PC-9 (cell line): ENCODE measurements at places on chromosomes 2 and 18. TPM values are rescaled to one million over a fixed set of nuclear protein-coding genes. Genes with fewer than 3 reads are reported as not detected.

The CNDP2 gene
- total RNA-seq, result 161 and 183 TPM in 2 replicates

The SCN7A gene
- total RNA-seq, result not detected in 2 replicates

The SCYGR4 gene
- total RNA-seq, result not detected in 2 replicates

The NAPG gene
- total RNA-seq, result 28.1 and 31.0 TPM in 2 replicates

The STARD7 gene
- total RNA-seq, result 171 and 189 TPM in 2 replicates

The FAM237A gene
- total RNA-seq, result not detected in 2 replicates

The VWA3B gene
- total RNA-seq, result not detected in 2 replicates

The FOXD4L1 gene
- total RNA-seq, result 0.28 and 0.43 TPM in 2 replicates

The LONRF2 gene
- not detected in 2 replicates for total RNA-seq

The PXDN gene
- total RNA-seq, result 91.1 and 92.2 TPM in 2 replicates

The DRC1 gene
- total RNA-seq, result 4.7 and 6.4 TPM in 2 replicates

The GTF2A1L gene
- not detected in 2 replicates for total RNA-seq

The C18orf54 gene
- 6.7 and 7.6 TPM in 2 replicates for total RNA-seq

The FAM124B gene
- total RNA-seq, result 0.17 and 0.60 TPM in 2 replicates

The CNTNAP5 gene
- not detected in 2 replicates for total RNA-seq

The SOWAHC gene
- 12.8 and 14.3 TPM in 2 replicates for total RNA-seq

The ASIC4 gene
- 0.22 and 0.30 TPM in 2 replicates for total RNA-seq

The COLEC12 gene
- total RNA-seq, result not detected in 2 replicates

The DYNAP gene
- not detected in 2 replicates for total RNA-seq

The ALPI gene
- total RNA-seq, result not detected in 2 replicates

The SLC30A3 gene
- total RNA-seq, result 1.5 and 2.3 TPM in 2 replicates

The CRYBA2 gene
- not detected in 2 replicates for total RNA-seq

The GPR45 gene
- not detected in 2 replicates for total RNA-seq
